Umbilical cord (tissue), 2 donors: ENCODE measurements at places on chromosomes 6 and 20.

- no peak for DNase-seq
These were observed 222.1 kb upstream of the UFL1 start for GRCh38 chr6:96299525-96299924.

DNA sequence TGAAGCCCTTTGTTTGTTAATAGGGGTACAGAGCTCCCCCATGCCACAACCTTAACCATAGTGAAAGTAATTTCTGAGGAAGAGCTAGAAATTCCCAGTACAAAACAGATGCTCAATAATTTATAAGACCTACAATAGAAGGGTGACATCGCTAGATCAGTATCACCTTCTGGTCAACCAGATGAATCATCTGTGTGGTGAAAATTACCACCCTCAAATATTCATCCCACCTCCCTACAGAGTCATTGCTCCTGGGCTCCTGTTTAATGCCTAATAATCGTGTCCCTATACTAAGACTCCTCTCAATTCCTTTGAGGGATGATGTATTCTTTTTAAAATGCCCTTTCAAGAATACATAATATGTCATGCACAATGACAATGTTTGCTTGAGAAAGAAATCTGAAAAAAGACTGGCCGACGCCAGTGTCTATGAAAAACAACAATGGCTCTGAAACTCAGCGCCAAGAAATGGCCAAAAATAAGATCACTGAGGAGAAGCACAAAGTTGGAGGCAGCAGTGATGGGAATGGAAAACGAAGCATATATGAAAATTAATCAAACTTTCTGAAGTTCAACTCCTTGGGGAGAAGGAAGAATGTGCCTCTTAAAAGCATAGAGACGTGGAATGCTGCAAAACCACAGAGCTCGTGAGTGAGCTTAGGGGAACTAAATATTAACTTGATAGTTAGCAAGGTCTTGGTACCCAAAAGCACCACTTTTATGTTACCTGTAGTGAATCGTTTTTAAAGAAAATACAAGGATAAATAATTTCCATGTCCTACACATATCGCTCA lies 11.0 kb upstream of the ADGRF5 start:
- no peak for DNase-seq

- DNase-seq, result peak; percentile 59
These were observed 35.2 kb upstream of the SASH1 start for GRCh38 chr6:148307405-148307804.

DNA sequence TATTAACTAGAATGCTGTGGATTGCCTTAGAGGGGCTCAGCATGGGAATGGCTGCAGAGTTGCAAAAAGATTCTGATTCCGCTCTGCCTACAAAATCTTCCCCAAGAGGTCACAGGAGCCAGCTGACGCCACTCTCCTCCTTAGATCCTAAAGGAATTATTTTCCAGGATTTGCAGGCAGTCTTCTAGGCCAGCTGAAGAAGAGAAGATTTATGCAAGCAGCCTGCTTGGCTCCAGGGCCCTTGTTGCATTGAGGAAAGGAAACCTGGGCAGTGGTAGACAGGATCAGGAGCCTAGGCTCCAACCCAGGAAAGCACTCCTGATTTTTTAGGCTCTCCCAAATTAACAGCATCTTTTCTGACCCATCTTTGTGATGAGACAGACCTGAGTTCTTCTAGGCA lies 245.8 kb downstream of the PKHD1 start:
- peak; percentile 54 for DNase-seq

DNA sequence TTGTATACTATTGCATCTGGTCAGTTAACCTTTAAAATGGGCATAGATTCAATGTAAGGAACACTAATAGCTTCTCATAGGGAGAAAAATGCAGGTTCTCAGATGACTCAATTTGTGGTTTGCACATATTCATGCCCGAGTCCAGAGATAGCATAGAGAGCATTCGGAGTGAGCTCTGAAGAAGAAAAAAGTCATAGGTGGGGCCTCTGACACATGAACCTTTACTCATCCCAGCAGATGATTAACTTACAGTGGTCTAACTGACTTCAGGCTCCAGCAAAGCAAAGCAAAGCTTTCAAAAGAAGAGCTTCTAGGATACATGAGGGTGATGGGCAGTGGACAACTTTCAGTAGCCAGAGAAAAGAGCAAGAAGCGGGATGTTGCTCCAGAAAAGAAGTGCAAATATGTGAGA lies 55.3 kb upstream of the BTN3A2 start:
- DNase-seq, result no peak

GRCh38 chr6:7050872-7051779 lies 56.6 kb upstream of the RREB1 start:
- peak; percentile 84 for DNase-seq

GRCh38 chr6:119628691-119629594 lies 279.4 kb upstream of the MAN1A1 start:
- no peak for DNase-seq

GRCh38 chr6:43200541-43200940 lies 18.5 kb downstream of the CUL9 start:
- DNase-seq, result no peak

- DNase-seq, result no peak
These were observed 88.8 kb downstream of the EYA2 start for GRCh38 chr20:46983466-46983865.

DNA sequence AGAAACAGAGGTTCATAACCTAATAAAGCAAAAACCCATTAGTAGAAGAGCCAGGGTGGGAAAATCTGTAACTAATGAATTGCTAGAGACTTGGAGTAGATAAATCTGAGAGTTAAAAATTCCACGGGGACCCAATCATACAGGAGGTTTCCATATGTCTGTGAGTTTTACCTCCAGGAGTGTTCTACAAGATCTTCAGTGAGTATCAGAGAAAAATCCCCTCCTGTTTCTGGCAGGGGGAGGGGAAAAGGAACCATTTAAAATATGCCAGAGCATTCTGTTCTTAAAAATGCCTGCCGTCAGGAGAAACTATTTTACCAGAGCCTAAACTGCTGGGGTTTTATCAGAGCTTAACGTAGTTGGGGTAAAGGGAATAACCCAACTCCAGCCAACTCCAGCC lies 54.0 kb upstream of the PLN start:
- DNase-seq, result no peak

DNA sequence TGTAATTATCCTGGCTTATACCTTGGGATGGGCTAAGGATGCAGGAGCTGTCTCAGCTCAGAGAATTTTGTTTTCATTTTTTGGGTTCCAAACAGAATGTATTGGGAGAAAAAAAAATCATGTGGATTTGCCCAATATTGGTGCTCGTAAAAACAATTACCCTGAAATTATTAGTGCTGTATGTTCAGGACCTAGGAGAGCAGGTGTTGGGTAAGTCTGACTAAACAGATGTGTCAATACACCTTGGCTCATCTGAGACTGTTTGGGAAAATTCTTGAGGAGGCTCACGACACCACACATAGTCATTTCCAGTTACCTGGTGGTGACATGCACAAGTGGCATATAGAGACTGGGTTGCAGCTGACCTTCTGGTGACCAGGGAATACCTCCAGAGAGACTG lies 802.1 kb upstream of the FLRT3 start:
- DNase-seq, result no peak

GRCh38 chr6:4518506-4518905 lies 257.7 kb upstream of the CDYL start:
- peak; percentile 12 for DNase-seq

DNA sequence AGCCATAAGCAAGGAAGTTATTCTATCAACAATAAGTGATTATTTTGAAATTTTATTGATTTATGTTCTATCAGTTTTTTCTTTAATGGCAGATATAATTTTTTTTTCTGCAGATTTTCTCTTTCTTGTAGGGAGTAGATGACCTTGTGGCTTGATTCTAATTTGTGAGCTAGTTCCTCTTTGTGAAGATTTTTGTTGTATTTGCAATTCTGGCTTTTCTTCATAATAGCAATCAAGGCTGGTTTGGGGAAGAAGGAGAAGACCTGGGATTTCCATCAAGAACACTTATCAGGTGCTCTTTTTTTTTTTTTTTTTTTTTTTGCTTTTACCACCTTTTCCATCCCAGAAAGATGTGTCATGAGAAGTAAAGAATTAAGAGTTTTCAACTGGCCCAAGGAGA lies 324.2 kb upstream of the MAN1A1 start:
- DNase-seq, result no peak

GRCh38 chr20:34389206-34389953 lies 26.3 kb downstream of the ITCH start:
- no peak for DNase-seq

DNA sequence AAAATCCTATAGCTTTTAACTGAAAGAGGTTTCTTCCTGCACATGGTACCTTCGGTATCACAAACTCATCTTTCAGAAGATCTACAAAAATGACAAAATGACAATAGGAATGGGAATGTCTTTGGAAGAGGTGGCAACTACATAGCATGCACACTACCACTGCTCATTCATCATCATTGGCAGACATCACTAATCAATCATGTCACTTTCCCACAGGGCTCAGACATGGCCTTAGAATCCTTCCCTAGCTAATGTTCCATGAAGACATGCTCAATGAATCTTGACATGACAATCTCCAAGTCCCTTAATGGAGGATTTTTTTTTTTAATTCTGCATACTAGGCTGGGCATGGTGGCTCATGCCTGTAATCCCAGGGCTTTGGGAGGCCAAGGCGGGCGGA lies 3.2 kb upstream of the PGC start:
- no peak for DNase-seq
